ENCODE measurements at places on chromosomes 7 and 10.

- no peak for DNase-seq
These were observed 30.5 kb upstream of the SRGN start for GRCh38 chr10:69057261-69057950.

DNA sequence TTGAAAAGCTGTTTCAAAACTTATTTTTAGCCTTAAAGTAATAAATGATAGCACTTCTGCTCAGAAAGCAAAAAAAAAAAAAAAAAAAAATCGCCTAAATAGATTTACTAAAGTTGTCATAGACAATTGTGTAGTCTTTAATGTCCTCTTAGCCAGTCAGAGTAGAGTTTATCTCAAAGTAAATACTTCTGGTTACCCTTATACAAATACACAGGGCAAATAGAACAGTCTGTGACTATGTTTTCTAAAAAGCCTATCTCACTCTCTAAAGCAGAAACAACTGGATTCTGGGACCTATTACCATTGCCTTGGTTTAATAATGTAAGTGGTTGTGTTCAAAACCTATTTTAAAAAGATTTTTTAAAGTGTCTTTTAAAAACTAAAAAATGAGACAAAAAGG, 156.2 kb upstream of the THSD7A start:
- DNase-seq, result no peak

- DNase-seq, result no peak
These were observed 210.3 kb downstream of the CAMK1D start for GRCh38 chr10:12559578-12560178.

GRCh38 chr7:130136579-130137167, 66.3 kb downstream of the KLHDC10 start:
- DNase-seq, result no peak

- DNase-seq, result no peak
These were observed 30.4 kb upstream of the RSU1 start for GRCh38 chr10:16847644-16848043.

GRCh38 chr7:108669958-108670357, 100.3 kb downstream of the DNAJB9 start:
- DNase-seq, result no peak

GRCh38 chr7:95424716-95425115, 10.1 kb downstream of the PON2 start:
- no peak for DNase-seq

- no peak for DNase-seq
These were observed 28.0 kb downstream of the IKZF1 start for GRCh38 chr7:50332241-50333165.

DNA sequence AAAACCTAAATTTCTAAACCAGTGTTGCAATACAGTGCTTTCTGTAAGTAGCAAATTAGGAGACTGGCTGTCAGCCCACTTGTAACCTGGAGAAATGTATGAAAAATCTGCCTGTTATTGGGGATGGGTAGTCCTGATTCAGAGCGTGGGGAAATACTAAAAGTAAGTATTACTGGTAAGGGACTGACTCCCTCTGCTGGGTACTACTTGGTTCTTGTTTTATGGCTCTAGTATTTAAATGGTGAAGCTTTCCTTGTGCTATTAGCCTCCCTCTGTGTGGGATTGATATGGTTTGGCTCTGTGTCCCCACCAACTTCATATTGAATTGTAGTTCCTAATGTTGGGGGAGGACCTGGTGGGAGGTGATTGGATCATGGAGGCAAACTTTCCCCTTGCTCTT, 886.1 kb downstream of the SORCS1 start:
- no peak for DNase-seq

- DNase-seq, result no peak
These were observed 114.8 kb downstream of the JAZF1 start for GRCh38 chr7:28065721-28066285.
